Natural killer cell (primary cell): ENCODE measurements at places on chromosomes 6 and 20. TPM values are rescaled to one million over a fixed set of nuclear protein-coding genes. Genes with fewer than 3 reads are reported as not detected.

- H3K27me3 ChIP-seq: no peaks in the 10 kb centered on the region
- no peak overlapping the region for H3K4me3 ChIP-seq
Measured at GRCh38 chr6:24960991-24961475, 25.3 kb upstream of the RIPOR2 start.

- peak; percentile 21 for DNase-seq
- H3K27me3 ChIP-seq: no peaks in the 10 kb centered on the region
- H3K4me3 ChIP-seq: no peak overlapping the region
- no peak overlapping the region for H3K27ac ChIP-seq
- peaks cover 7% of the 10 kb centered on the region for H3K4me1 ChIP-seq
Measured at GRCh38 chr6:32983964-32984621, 15.7 kb downstream of the BRD2 start.

- H3K27ac ChIP-seq: no peak overlapping the region
- no peaks in the 10 kb centered on the region for H3K4me1 ChIP-seq
- no peak overlapping the region for H3K4me3 ChIP-seq
- DNase-seq: no peak
- no peaks in the 10 kb centered on the region for H3K27me3 ChIP-seq
- H3K36me3 ChIP-seq: no peaks in the 10 kb centered on the region
Measured at GRCh38 chr6:106764353-106764980, 135.1 kb downstream of the QRSL1 start.

DNA sequence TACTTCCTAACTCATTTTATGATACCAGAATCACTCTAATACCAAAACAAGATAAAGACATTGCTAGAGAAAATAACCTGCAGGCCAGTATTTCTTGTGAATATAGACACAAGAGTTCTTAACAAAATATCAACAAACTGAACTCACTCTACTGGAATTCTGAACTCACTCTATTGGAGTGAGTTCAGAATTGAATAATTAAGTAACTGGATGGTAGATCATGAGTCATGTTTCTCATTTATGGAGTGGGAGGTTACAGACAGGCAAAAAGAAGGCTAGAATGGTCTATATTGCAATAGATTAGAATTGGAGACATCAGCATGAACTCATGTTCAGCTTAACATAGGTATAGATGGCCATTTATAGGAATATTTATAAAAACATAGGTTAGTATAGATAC lies 26.6 kb upstream of the C6orf58 start:
- H3K4me3 ChIP-seq: no peak overlapping the region
- DNase-seq: no peak
- H3K36me3 ChIP-seq: no peaks in the 10 kb centered on the region
- peaks cover 2% of the 10 kb centered on the region for H3K27me3 ChIP-seq

DNA sequence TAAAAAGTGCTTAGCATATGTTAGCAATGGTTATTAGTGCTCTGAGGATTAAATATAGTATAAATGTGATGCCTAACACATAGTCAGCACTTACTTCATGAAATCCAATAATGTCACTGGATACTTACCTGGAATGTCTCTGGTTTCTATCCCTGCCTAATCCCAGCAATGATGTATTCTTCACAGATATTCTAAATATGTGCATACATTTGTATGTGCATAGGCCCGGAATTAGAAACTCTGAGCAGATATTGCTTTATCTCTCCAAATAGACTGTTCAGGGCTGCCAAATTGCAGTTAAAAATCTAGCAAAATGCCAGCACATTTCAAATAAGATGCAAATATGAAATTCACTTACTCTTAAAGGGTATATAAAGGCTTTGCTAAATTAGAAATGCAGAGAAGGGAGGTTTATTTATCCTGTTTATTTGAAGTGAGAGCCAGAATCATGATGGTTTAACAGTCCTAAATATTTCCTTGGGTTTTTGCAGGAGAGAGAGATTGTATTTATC lies 81.3 kb downstream of the SAMD5 start:
- H3K4me3 ChIP-seq: no peak overlapping the region
- no peaks in the 10 kb centered on the region for H3K27me3 ChIP-seq
- H3K4me1 ChIP-seq: no peaks in the 10 kb centered on the region
- no peaks in the 10 kb centered on the region for H3K36me3 ChIP-seq
- DNase-seq: no peak

DNA sequence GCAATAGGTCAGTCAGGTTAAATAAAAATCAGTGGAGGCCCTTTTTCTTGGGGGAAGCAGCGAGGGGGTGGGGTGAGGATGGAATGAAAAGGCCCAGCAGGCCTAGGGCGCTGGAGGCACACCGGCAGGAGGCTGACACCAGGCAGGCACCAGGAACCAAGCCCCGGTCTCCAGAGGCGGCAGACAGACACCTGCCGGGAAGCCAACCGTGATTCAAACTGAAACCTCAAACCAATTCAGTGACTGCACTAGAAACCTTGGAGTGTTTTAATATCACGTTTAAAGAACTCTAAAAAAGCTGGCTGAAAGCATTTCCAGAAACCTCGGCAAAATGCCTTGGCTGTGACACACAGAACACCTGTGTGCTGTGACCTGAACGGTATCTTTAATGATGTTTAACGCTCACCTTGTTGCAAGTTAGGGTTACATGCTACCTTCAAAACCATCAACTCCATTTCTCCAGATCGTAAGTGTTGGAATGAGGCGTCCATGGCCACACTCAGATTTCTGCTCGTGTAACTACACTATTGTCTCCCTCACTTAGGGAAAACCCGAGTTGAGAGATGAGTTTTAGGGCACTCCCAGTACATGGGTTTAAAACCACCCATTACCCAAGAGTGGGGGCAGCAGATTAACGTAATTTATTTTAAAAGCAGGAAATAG lies 27.2 kb downstream of the DIDO1 start:
- H3K27me3 ChIP-seq: no peaks in the 10 kb centered on the region
- H3K4me3 ChIP-seq: no peak overlapping the region
- H3K27ac ChIP-seq: no peak overlapping the region
- peak; percentile 40 for DNase-seq
- peaks cover 44% of the 10 kb centered on the region for H3K36me3 ChIP-seq

GRCh38 chr6:135250234-135250633 lies 69.1 kb downstream of the MYB start:
- no peaks in the 10 kb centered on the region for H3K36me3 ChIP-seq
- H3K27me3 ChIP-seq: no peaks in the 10 kb centered on the region
- H3K27ac ChIP-seq: no peak overlapping the region
- H3K4me1 ChIP-seq: no peaks in the 10 kb centered on the region

Gene NOTCH4
- 2.7 TPM for total RNA-seq

Gene PKIB
- total RNA-seq: not detected

Gene DAAM2
- total RNA-seq: not detected

Gene NMBR
- not detected for total RNA-seq

Gene ANKRD66
- total RNA-seq: not detected

Gene CDC25B
- total RNA-seq: 123 TPM

Gene OPN5
- not detected for total RNA-seq

Gene FIG4
- total RNA-seq: 20.7 TPM
